H7 (cell line): ENCODE measurements at places on chromosomes 7 and 10. TPM values are rescaled to one million over a fixed set of nuclear protein-coding genes. Genes with fewer than 3 reads are reported as not detected.

RHOBTB1 gene
- total RNA-seq = 8.1 and 10.5 TPM in 2 replicates

SLC18A3 gene
- not detected in 2 replicates for total RNA-seq

ITIH5 gene
- 0.67 and 1.9 TPM in 2 replicates for total RNA-seq

AKR1C8 gene
- total RNA-seq = not detected in 2 replicates

CRHR2 gene
- not detected in 2 replicates for total RNA-seq

GRCh38 chr10:7857262-7857661 is 39.0 kb downstream of the TAF3 start:
- no peak for DNase-seq

- no peak for DNase-seq
Measured at GRCh38 chr7:42886893-42887505, 24.9 kb downstream of the C7orf25 start.

DNA sequence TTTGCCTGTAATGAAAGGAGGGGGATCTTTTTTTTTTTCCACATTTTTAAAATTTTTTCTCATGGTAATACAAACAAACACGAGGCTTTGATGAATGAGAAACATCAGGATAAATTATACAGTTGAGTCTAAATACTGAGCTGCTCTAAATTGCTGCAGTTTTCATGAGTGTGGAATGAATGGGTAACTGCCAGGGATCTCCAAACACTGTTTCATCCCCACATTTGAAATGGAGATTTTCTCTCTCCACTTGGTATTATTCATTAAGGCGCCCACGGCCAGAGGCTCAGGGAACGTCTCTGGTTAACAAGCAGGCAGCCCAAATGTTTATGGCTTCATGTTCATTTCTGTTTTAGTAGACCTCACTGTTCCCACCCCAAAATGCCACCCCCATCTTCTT is 717.1 kb downstream of the GRID1 start:
- no peak for DNase-seq

GRCh38 chr7:122550545-122550944 is 148.4 kb downstream of the RNF133 start:
- no peak for DNase-seq

- peak; percentile 18 for DNase-seq
Measured at GRCh38 chr7:37031571-37032257, 307.4 kb upstream of the AOAH start.

- DNase-seq = peak; percentile 61
Measured at GRCh38 chr7:157542068-157543021, 205.5 kb downstream of the DNAJB6 start.

GRCh38 chr7:102079140-102080018 is 207.3 kb upstream of the SH2B2 start:
- no peak for DNase-seq

DNA sequence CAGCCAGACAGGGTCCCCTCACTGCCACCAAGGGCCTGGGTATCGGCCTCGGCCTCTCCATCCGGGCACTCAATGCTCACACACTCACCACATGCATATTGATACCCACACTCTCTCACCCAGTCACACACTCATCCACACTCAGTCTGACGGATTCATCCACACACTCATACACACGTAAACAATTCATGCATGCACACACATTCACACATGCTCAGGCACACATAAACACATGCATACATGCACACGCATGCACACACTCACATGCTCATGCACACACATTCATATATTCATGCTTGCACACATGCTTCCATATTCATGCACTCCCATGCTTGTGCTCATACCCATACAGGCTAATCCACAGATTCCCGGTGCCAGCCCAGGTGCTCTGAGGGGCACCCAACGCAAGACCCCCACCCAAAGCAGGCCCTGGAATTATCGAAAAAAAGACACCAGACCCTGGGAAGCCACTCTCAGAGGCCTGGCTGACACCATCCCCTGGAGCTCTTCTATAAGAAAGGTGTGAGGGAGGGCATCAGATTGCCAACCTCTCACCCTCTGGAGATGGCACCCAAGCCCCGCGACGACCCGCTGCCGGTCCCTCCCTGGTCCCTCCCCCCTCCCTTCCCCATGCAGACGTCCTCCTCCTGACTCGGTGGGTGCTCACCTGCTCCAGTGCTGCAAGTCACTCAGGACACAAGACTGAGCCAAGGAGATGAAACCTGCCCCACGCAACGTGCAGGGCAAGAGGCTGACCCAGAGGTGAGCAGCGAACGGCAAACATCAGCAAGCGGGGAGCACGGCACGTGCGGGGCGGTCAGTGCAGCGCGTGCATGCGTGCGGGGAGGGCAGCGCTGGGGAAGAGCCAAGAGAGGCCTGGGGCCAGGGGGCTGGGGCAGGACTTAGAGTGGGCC is 15.2 kb downstream of the STK32C start:
- no peak for DNase-seq

GRCh38 chr7:80671744-80672143 is 33.3 kb downstream of the CD36 start:
- no peak for DNase-seq

- DNase-seq = peak; percentile 77
Measured at GRCh38 chr7:157464111-157464970, 127.5 kb downstream of the DNAJB6 start.

GRCh38 chr10:127046975-127047877 is 142.0 kb downstream of the DOCK1 start:
- DNase-seq = no peak
